ENCODE measurements at places on chromosomes 1 and 21.
A peak's percentile ranks its signal among the peaks of the same experiment; 100 is the strongest.

- peaks cover 36% of the 10 kb centered on the region for H3K4me1 ChIP-seq
- H3K4me3 ChIP-seq = no peak overlapping the region
- peaks cover 28% of the 10 kb centered on the region for H3K27me3 ChIP-seq
- no peak overlapping the region for H3K27ac ChIP-seq
- DNase-seq = no peak
- H3K36me3 ChIP-seq = peaks cover 12% of the 10 kb centered on the region
Observed at GRCh38 chr1:212611000-212611948, 2.7 kb downstream of the ATF3 start.

GRCh38 chr1:178490967-178491366 is 5.8 kb downstream of the CLEC20A start:
- H3K36me3 ChIP-seq = no peaks in the 10 kb centered on the region
- peaks cover 4% of the 10 kb centered on the region for H3K27me3 ChIP-seq
- no peak for DNase-seq
- H3K27ac ChIP-seq = no peak overlapping the region
- H3K4me1 ChIP-seq = peaks cover 11% of the 10 kb centered on the region
- no peak overlapping the region for H3K4me3 ChIP-seq

GRCh38 chr1:182056601-182057366 is 4.7 kb downstream of the ZNF648 start:
- no peaks in the 10 kb centered on the region for H3K36me3 ChIP-seq
- DNase-seq = no peak

DNA sequence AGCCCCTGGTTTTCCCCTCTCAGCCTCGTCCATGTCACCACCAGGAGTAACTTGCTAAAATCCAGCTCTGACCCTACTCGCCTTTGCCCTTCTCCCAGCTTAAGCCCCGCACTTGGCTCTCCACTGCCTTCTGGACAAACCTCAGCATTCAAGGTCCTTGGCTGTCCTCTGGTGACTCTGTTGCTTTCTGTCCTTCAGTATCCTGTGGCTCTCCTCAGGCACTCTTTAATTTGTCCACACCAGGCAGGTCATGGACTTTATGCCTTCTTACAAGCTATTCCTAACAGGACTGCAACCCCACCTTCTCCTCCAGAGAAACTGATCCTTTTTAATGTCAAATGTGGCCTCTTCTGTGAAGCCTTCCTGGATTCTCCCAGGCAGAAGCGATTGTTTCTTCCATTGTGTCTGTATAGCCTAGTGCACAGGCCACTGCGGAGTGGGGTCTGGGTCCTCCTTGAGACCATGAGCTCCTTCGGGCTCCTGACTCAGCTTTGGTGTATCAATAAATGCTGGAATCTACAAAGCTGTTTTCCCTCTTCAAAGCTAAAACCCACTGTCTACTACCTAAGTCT is 26.7 kb upstream of the CTPS1 start:
- H3K4me1 ChIP-seq = peaks cover 12% of the 10 kb centered on the region
- H3K27ac ChIP-seq = no peak overlapping the region
- no peak for DNase-seq
- no peaks in the 10 kb centered on the region for H3K36me3 ChIP-seq

GRCh38 chr1:78102916-78103315 is 57.1 kb downstream of the GIPC2 start:
- no peak for DNase-seq
- no peaks in the 10 kb centered on the region for H3K36me3 ChIP-seq
- H3K27me3 ChIP-seq = no peaks in the 10 kb centered on the region
- peaks cover 2% of the 10 kb centered on the region for H3K4me1 ChIP-seq
- H3K4me3 ChIP-seq = no peak overlapping the region

GRCh38 chr1:85616364-85616705 is 35.8 kb downstream of the CCN1 start:
- no peaks in the 10 kb centered on the region for H3K27me3 ChIP-seq
- H3K4me1 ChIP-seq = peaks cover 40% of the 10 kb centered on the region
- no peak overlapping the region for H3K27ac ChIP-seq
- no peaks in the 10 kb centered on the region for H3K36me3 ChIP-seq
- peak overlapping the region; percentile 10 for H3K4me3 ChIP-seq

DNA sequence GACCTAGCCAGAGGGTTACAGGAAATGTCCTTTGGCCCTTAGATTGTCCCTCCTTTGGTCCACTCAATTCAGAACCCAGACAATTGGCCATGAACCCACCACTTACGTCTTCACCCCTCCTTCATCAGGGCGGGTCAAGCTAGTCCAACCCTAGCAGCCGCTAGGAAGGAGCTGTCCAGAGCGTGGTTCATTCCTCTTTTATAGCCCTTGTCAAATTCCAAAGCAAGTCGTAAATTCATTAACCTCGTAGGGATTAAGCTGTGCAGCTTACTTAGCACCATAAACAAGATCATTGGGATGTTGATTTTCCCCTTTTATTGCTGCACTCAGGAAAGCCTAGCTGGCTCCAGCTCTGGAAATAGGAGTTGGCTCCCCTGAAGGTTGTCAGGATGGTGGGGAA is 90.1 kb downstream of the TMEM53 start:
- H3K4me3 ChIP-seq = no peak overlapping the region
- no peaks in the 10 kb centered on the region for H3K4me1 ChIP-seq
- peaks cover 45% of the 10 kb centered on the region for H3K27me3 ChIP-seq
- H3K36me3 ChIP-seq = no peaks in the 10 kb centered on the region
- DNase-seq = no peak
- H3K27ac ChIP-seq = no peak overlapping the region

DNA sequence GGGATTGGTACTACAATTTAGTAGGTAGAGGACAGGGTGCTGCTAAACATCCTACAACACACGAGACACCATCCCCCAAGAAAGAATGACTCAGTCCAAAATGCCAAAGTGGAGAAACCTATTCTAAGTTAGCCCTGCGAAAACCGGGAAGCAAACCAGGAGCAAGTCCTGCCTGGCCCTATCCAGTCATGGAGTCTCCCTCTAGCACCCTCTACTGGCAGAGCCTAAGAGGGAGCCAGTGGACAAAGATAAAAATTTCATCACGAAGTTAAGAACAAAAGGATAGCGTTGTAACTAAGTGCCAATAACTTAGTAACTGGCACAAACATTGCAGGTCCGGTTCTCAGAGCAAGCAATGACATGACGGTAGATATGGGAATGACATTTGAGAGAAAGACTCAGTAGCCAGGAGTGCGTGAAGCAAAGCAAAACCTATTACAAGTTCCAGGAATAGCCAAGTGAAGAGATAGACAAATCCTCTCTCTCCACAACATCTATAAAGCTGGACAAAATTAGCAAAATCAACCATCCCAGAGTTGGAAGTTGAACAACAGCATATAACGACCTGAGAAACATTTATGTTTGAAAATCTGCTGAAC is 383.5 kb downstream of the OMA1 start:
- DNase-seq = peak; percentile 65
- no peaks in the 10 kb centered on the region for H3K36me3 ChIP-seq
- no peaks in the 10 kb centered on the region for H3K27me3 ChIP-seq
- no peaks in the 10 kb centered on the region for H3K4me1 ChIP-seq

DNA sequence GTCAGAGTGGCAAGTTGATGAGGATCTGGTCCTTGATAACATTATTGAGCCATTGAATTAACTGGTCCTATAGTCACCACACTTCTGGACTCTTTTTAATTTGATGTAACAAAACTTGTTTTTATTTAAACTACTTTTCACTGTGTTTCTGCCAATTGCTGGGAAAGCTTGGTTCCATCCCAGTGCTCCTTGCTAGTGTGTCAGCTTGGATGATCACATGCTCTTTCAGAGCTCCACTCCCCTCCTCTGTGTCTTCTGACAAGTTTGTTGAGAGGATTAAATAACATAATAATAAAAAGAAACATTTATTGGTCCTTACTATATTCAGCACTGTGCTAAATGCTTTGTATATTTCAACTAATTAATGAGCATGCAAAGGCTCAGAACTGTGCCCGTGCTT is 448.5 kb upstream of the B3GALT2 start:
- no peak overlapping the region for H3K4me3 ChIP-seq
- H3K27me3 ChIP-seq = no peaks in the 10 kb centered on the region
- no peaks in the 10 kb centered on the region for H3K36me3 ChIP-seq
- no peak for DNase-seq
- no peak overlapping the region for H3K27ac ChIP-seq
- H3K4me1 ChIP-seq = no peaks in the 10 kb centered on the region
